ENCODE measurements at places on chromosomes 1 and 21.

DNA sequence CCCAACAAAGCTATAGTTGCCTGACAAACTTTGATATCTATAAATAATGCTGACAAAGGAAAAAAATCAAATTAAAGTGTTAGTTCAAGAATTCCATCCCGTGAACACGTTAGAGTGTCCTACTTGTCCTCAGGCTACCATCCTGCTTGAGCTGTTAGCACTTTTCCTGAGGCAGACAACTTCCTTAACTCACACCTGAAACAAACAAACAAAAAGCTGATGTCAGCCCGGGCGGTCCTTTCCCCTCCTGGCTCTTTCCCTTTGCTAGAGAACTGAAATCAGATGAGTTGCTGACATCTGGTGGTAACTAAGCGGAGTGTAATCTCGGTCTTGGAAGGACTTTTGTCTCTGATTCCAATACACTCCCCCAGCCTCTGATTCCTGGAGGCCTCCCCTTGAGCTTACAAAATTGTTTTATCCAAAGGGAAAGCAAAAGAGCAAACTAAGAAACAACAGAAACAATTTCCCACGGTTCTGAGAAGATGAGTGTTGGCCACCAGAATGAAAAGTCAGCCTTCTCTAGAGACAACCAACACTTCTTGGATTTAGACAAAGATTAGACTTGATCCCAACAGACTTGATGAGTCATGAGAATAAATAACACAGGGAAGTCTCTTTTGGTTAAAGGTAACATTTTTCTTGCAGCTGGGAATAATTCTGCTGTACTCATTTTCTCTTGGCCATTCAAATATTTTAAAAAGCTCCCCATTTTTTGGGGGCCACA is 135.4 kb downstream of the PROX1 start:
- DNase-seq = no peak

DNA sequence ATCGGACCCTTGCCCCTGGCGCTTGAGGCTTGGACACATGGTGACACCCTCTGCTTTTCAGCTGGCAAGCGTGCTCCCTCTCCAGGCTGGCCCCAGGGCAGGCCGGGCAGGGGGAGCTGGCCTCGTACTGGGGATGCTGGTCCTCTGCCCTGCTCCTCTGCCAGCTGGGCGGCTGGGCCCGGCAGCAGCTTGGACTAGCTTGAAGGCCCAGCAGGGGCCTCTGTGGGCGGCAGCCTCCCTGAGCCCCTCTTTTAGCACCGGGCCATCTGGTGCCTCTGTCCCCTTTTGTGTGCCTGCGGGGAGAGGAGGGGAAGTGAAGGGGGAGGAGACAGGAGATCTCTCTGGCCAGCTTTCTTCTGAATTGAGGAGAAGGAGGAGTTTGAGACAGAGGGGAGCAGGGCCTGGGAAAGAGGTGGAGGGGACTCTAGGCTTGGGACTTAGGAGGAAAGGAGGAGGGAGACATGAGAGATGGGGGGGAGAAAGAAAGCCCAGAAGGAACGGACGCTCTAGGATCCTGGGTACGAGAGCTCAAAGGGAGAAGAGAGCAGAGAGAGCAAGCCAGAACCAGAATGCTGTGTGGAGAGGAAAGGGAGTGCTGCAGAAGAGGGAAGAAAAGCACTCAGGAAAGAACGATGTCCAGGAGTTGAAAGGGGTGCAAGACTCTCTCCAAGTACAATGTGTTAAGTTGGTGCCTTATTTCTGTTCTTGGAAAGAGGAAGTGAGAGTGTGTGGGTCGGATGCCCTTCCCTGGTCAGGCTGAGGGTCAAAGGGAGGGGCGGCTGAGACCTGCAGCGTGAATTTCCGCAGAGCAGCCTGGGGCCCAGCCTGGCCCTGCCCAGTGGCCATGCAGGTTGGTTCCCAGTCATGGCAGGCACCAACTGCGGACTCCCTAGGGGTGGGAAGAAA is 40.3 kb downstream of the IER5 start:
- DNase-seq = no peak

DNA sequence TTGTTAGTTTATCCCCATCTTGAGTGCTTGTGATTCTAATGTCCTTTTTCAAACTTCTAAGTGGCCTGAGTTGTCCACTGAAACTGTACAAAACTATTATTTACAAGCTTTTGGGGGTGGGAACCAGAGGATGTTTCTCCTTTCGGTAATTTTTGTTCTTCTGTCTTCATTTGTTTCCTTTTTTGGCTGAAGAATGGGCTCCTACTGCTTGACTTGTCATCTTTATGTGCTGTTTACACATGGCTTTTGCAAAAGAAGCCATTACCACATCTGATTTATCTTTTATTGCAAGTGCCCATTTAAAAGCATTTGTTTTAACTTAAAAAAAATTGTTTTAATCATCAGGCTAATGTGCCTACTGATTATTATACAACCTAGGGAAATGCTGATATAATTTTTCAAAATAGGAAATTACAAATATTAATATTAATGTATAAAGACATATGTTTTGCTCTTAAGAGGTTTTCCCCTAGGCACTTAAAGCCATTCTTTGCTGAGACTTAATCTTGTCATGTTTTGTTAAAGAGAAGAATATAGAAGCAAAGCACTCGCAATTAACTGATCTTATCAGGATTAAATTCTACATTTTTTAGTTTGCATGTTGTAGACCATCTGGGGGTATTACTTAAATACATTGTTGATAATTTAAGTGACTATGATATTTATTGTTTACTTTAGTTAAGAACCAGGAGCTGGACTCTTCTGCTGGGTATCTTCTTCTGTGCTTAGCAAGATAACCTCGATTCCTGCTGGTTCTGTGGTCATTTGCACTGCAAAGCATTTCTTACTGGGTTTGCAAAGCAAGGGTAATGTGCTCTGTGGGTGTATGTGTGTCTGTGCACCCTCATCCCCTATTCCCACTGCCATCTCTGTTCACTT is 40.1 kb downstream of the TMEM200B start:
- no peak for DNase-seq

- DNase-seq = no peak
Observed at GRCh38 chr1:60989749-60990713, 92.3 kb upstream of the NFIA start.
